ENCODE measurements at places on chromosomes 2 and 18.
A peak's percentile ranks its signal among the peaks of the same experiment; 100 is the strongest.

DNA sequence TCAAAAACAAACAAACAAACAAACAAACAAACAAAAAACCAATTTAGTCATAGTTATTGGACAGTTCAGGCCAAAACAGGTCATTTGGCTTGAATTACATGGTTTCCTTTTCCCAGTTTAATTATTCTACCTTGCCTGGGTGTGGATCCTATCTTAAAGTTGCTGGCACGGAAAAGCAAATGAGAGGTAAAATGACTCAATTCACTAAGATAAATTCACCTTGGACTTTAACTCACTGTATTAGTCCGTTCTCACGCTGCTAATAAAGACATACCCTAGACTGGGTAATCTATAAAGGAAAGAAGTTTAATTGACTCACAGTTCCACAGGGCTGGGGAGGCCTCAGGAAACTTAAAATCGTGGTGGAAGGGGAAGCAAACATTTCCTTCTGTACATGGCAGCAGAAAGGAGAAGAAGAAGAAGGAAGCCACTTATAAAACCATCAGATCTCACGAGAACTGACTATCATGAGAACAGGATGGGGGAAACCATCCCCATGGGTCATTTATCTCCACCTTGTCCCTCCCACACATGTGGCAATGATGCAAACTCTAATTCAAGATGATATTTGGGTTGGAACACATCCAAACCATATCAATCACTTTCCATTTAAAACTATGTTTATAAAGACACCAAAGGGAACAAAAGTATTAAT lies 22.5 kb upstream of the TRAPPC8 start:
- no peak for DNase-seq

DNA sequence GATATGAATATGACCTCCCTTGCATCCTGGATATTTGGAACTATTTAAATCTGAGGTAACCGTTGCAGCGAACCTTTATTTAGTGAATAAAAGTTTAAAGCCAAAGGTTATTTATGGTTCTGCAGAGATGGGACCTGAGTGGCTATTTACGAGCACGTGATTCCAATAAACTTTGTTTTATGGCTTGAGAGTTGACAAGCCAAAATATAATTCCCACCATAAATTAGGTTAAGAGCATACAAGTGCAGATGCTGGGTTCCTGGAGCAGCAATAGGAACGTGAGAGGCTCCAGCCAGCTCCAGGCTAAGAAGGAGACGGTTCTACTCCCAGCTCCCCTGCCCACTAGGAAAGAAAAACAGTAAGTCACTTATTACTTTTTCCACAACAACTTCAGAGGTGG lies 5.2 kb upstream of the HOXD4 start:
- no peak for DNase-seq

GRCh38 chr2:218039171-218039570 lies 29.9 kb upstream of the RUFY4 start:
- no peak for DNase-seq

DNA sequence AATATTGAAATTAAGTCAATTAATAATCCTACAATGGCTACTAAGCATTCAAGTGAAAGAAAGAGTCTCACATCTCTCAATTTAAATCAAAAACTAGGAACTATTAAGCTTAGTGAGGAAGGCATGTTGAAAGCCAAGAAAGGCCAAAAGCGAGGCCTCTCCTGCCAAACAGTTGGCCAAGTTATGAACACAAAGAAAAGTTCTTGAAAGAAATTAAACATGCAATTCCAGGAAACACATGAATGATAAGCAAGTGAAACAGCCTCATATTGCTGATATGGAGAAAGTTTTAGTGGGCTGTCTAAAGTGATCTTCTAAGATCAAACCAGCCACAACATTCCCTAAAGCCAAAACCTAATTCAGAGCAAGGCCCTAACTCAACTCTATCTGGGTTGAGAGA lies 11.8 kb downstream of the RDH14 start:
- DNase-seq: no peak

DNA sequence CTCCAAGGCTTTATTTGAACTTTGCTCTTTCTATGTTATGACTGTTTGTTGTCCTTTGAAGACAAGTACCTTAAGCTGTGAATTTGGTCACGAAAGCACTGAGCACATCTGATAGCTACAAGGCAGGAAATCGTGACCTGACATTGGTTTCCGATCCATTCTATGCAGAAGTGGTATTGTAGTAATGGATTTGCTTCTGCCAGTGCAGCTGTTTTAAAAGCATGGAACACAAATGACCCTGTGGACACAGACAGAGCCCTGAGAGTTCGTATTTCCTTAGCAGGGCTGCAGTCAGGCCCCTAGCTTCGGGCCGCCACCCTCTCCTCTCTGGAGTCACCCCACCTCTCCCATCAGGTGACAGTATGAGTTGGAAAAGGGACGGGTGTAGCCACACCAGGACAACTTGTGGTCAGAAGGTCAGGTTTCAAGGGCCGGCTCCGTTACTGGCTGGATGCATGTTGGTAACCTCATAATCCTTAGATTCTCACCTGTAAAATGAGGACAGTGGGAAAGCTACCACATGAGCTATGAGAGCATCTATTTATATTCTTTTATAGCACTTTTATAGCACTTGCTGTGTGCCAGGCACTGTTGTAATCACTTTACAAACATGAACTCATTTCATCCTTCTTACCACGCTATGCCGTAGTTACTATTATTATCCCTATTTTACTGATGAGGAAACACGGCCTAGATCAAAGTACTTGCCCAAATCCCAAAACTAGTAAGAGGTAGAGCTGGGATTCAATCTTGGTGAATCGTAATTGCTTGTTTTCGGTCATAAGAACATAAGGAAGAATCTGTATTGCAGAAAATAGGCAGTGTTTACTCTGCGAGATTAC lies 70.2 kb downstream of the SPATS2L start:
- DNase-seq: no peak

GRCh38 chr18:21513292-21513691 lies 87.2 kb downstream of the ESCO1 start:
- no peak for DNase-seq

DNA sequence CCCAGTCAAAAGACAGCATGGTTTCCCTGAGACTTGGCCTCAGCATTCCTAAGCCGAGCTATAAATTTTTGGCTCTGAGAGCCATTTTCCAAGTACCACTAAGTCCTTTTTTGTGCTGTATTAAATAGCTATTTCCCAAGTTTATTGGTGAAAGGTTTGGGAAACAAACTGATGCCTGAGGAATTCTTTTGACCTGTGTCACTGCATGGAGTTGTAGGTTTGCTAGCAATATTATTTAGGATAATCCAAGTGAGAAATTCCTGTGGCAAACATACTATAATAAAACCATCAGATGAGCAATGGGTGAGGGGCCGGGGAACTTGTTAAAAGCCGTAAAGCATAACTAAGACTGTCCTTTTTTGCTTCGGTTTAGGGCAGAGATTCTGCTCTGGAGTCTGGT lies 28.4 kb downstream of the ARHGAP28 start:
- no peak for DNase-seq

- no peak for DNase-seq
Measured at GRCh38 chr18:48011926-48012465, 81.5 kb upstream of the SMAD2 start.

DNA sequence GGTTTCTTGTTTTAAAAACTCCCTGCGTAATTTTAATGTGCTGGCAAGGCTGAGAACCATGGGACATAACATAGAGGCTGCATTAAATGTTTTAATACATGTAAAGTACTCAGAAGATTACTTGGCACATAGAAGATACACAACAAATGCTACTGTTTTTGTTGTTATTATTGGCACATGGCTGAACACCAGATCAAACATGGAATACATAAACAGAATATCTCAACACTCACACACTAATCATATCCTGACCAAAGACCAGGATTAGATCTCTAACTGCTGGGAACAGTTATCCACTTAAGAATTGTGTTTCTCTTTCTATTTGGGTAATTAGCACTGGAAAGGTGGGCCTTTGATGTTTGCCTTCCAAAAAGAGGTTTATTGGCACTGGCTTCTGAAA lies 69.3 kb downstream of the KCNE4 start:
- no peak for DNase-seq

- peak; percentile 90 for DNase-seq
Measured at GRCh38 chr2:219206328-219207133, at the start of gene ZFAND2B. Gene ZFAND2B, plus strand, starts transcription at chr2:219206782. Its CDS starts 206 bp downstream, at chr2:219206988.

GRCh38 chr18:3693410-3693809 lies 243.4 kb downstream of the TGIF1 start:
- no peak for DNase-seq

- peak; percentile 3 for DNase-seq
Measured at GRCh38 chr2:54903736-54904554, 146.3 kb downstream of the RTN4 start.

- DNase-seq: no peak
Measured at GRCh38 chr2:134153294-134153880, 100.5 kb upstream of the MGAT5 start.

DNA sequence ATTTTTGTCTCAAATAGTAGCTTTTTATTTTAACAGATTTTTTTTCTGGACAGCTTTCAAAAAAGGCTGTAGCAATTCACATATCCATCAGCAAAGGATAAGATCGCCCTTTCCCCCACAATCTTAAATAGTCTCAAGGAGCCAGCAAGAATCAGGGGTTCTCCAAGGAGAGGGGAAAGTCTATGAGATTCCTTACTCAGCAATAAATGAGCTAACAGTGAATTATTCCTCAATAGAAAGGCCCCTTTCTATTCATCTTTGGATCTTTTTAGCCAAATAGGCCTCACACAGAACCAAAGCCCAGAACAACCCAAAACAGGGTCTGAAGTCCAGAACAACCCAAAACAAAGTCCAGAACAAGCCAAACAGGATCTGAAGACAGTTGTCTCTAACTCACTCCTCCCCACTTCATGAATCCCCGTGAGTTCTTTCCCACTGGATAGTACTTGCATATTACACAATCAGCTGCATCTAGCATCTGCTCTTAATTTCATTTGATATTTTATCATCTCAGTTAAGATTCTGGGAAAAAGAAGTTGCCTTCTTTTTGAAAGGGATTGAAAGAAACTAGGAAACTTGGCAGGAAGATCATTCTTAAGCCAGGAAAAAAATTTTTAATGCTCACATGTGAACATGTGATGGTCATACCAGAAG lies 3.4 kb upstream of the DHRS9 start:
- DNase-seq: no peak

DNA sequence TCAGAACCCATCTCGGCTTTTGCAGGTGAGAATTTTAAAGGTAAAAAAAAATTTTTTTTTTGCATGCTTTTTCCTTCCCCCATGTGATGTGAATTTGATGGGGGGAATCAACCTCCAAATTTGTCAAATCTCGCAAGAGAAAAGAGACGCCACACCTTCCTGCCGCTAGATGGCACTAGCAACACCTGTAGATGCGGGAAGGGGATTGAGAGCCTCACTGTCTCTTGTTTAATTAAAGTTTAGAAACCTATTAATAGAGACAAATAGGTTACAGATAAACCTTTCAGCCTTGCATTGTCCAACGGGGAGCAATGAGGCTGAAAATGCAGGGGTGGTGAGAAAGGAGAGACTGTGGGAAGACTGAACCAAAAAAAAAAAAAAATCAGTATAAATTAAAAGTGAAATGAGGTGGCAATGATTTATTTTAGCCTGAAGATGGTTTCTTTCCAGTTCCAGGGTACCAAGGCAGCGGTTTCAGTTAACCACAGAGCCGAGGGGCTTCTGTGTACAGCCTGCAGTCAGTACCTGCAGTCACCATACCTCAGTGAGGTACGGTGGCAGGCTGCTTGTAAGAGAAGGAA lies 84.6 kb downstream of the NRP2 start:
- peak; percentile 9 for DNase-seq

DNA sequence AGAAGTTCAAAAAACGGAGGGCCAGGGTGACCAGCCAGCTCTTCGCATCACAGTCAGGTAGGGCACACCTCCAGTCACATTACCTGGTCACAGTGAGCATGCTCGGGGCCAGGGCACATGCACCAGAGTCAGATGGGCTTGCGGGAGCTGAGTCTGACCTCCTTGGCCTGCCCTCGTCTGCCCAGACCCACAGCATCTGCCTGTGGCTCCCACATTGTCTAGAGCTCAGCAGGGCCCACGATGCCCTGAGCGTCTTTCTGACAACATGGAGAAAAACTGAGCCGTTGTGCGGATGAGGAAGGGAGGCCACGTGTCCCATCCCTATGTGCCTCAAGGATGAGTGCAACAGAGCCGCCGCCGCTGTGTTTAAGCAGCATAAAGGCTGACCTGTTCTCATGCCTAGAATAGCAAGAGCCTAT lies 37.6 kb downstream of the CRACDL start:
- no peak for DNase-seq

GRCh38 chr2:220646424-220646823 lies 925.7 kb downstream of the EPHA4 start:
- no peak for DNase-seq

DNA sequence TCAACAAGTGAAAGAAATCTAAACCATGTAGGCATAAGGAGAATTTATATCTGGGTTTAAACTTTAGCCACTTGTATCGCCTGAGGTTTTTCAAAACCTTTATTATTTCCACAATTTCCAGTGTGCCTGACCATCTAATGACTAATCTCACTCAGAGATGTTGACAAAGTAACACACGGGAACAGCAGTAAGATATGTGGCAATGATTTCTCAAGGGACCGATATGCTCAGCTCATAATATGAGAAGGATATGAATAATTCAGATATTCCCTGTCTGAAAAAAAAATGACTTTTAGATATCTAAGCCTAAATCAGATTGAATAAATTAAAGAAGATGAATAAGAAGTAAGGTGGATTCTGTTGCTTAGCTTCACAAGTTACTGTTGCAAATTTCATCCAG lies 43.5 kb downstream of the TMEM163 start:
- no peak for DNase-seq

- no peak for DNase-seq
Measured at GRCh38 chr2:9106338-9107167, 100.1 kb upstream of the ASAP2 start.

- no peak for DNase-seq
Measured at GRCh38 chr2:5007596-5007995, 684.6 kb upstream of the SOX11 start.

DNA sequence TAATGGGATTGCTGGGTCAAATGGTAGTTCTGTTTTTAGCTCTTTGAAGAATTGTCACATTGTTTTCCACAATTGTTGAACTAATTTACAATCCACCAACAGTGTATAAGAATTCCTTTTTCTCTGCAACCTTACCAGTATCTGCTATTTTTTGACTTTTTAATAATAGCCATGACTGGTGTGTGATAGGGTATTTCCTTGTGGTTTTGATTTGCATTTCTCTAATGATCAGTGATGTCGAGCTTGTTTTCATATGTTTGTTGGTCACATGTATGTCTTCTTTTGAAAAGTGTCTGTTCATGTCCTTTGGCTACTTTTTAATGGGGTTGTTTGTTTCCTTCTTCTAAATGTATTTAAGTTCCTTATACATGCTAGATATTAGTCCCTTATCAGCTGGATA lies 322.3 kb downstream of the CDH2 start:
- no peak for DNase-seq

All from activated naive CD4-positive, alpha-beta T cell (primary cell).